ENCODE measurements at places on chromosomes 13 and 19. TPM values are rescaled to one million over a fixed set of nuclear protein-coding genes. Genes with fewer than 3 reads are reported as not detected.

PPP1R13L gene
- not detected for polyA plus RNA-seq

ERICH4 gene
- not detected for polyA plus RNA-seq

POGLUT2 gene
- polyA plus RNA-seq: not detected

PDE4C gene
- not detected for polyA plus RNA-seq

DNA sequence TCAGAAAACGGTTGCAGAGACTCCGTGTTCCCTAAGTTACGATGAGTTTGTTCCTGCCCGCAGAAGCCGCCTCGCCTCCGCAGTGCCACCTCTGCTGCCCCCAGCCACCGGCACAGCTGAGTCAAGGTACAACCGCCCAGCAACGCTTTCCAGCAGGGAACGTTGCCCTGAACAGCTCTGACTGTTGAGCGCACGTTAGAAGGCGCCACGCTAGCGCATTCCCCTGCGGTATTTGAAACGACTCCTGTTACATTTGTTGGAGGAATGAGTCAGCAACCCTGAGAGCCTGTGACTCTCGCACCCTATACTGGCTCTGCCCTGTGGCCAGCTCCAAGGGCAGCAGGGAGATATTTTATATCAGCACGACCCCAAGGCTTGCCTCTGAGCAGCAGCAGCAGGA is 302.8 kb downstream of the TEX29 start:
- no peak for DNase-seq

GRCh38 chr13:94999871-95000270 is 287.5 kb upstream of the SOX21 start:
- no peak for DNase-seq

DNA sequence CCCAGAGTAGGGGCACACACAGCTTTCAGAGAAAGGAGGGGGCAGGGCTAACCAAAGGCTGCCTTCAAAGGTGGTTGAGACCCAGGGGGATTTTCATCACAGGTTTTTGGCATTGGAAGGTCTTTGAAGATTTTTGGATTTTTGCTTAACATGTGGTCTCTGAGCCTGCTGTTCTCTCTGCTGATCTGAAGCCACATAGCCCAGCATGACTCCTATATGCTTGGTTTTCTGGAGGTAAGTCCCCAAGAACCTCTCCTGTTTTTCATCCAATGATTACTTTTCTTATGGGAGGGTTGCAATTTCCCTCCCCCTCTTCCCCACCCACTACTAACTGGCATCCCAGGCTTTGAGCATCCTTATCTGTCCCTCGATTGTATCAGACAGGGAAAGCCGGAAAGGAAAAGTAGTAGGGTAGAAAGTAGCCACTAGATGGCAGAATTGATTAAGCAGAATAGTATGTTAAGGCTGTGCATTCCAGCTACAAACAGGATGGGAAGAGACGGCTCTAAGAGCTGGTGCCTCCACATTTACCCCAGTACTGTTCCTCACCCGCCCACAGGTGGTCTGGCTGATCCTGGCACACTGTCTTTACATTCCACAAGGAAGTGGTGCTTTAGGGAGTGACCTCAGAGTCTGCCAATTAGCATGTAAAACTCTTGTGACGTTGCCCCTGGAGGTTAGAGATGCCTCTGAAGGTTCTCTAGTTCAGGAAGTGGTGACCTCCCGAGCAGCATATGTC is 218.9 kb upstream of the EDNRB start:
- peak; percentile 38 for DNase-seq

DNA sequence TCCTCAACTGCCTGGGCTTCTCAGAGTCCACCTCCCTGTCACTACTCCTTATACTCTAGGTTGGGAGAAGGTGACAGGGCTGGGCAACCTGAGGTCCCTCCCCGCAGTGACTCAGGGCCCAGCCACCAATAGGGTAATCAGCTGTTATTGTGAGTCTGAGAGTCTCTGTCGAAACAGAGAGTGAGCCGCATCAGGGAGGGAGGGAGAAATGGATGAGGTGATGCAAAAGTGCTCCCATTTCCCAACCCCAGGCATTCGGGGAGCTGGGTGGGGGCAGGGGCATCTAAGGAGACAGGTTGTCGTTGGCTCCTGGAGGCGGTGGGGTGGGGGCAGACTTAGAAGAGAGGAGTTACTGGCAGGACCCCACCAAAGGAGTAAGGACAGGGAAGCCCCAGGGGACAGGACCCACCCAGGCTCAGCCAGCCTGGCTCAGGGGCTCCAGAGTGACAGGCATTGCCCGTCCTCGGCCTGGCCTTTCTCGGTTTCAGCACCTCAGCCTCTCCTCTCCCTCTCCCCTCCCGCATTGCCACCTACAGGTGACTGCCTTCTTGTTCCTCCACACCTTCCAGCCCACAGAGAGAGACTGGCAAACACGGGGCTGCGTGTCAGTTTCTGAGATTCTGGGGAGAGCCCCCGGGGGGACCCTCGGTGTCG is at the start of gene DMKN:
Gene DMKN, minus strand, starts transcription at position 22 of the 654 bp plus-strand sequence. CDS start 174 bp downstream, outside the sequence.
- DNase-seq: no peak

DNA sequence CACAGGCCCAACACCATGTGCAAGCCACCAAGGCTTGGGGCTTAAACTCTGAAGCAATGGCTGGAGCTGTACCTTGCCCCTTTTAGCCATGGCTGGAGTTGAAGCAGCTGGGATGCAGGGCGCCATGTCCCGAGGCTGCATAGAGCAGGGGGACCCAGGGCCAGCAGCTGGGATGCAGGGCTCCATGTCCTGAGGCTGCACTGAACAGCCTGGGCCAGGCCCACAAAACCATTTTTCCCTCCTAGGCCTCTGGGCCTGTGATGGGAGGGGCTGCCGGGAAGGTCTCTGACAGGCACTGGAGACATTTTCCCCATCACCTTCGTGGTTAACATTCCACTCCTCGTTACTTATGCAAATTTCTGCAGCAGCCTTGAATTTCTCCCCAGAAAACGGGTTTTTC is 10.8 kb downstream of the TRAPPC2B start:
- DNase-seq: no peak

- DNase-seq: no peak
Observed at GRCh38 chr19:4908781-4909155, 533 bp upstream of the UHRF1 start.

DNA sequence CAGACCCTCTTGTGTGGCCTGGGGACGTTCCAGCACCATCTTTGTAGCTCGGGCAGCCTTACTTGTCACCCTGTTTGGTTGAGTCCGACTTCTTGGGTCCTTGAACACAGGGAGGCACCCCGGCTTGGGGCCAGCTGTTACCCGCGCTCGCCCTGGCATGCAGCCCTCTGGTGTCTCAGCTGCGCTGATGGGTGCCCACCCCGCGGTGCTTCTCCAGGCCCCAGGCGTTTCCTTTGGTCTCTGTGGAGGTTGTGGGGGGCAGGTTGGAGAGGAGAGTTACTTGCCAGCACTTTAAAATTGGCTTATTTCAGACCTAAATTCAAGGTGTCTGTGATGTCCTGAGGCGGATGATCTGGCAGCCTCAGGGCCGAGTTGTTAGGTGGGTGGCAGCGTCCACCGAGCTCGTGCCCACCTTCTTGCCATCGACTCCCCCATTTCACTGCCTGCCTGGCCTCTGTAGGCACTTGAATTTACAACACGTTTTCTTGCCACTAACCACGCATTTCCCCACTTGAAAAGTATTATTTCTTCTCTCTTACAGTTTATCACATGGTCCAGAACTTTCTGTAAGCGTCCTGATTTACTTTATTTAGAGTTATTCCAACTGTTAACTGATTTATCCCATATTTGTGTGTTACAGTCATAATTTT is 16.9 kb downstream of the UBAC2 start:
- DNase-seq: no peak
